ENCODE measurements at places on chromosomes 1 and 21.
A peak's percentile ranks its signal among the peaks of the same experiment; 100 is the strongest.

DNA sequence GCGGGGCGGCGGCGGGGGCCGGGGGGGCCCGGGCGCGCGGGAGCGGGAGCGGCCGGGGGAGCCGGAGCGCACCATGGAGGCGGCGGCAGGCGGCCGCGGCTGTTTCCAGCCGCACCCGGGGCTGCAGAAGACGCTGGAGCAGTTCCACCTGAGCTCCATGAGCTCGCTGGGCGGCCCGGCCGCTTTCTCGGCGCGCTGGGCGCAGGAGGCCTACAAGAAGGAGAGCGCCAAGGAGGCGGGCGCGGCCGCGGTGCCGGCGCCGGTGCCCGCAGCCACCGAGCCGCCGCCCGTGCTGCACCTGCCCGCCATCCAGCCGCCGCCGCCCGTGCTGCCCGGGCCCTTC lies 546 bp downstream of the SKI start:
- no peak for DNase-seq

GRCh38 chr1:221992427-221992826 lies 250.5 kb upstream of the DUSP10 start:
- no peak for DNase-seq

GRCh38 chr1:95407886-95408291 lies 173.9 kb downstream of the RWDD3 start:
- DNase-seq = peak; percentile 31

DNA sequence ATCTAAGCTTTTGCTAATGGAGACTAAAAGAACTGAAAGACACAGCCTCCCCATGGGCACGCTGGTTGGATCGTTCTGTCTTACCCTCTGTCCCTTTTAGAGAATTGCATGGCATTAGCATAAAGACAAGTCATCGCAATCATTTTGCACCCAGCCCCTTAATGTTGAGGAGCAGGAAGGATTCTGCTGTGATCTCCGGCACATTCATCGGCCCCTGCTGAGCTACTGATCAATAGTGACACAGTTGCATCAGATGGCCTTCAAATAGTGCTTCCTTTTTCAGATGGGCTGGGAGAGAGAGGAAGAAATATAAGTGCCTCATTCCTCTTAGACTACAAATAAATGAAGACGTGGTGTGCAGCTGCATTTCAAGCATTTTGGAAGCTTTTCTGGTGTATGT lies 75.4 kb downstream of the NOS1AP start:
- no peak for DNase-seq

DNA sequence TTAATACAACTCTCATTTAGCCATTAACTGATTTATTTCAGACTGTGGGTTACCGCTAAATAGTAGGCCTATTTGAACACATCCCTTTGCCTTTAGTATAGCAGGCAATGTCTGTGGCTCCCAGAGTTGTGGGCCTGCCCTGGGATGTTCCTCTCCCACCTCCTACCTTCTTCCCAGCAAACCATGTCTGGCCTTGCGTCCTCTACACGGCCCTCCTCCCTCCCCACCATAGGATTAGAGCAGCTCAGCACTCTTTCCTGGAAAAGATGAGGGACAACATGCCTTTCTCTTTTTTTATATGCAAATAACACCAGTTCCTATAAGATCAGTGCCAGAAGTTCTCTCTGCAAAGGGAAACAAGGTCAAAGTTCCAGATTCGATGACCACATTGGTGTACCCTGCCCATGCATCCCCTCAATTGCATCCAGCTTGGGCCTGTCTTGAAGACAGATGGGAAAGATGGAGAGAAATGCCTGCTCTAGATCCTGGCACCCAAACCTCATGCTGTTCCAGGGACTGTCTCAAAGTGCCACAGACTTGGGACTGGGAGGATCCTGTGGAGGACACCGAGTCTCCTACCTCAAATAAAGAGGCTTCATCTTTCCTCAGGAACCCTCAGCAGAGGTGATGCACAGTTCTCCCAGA lies 57.2 kb downstream of the CD46 start:
- no peak for DNase-seq

- no peak for DNase-seq
These were observed 33.3 kb downstream of the SMG7 start for GRCh38 chr1:183505454-183506089.

Data from H1 (cell line).